Cardiac septum (tissue), 1 donor: ENCODE measurements at places on chromosomes 13 and 19. TPM values are rescaled to one million over a fixed set of nuclear protein-coding genes. Genes with fewer than 3 reads are reported as not detected.

MISP3 gene
- 7.9 TPM for total RNA-seq

ATXN8OS gene
- total RNA-seq: not detected

KLF5 gene
- 11.3 TPM for total RNA-seq

SYNGR4 gene
- not detected for total RNA-seq

ZNF417 gene
- total RNA-seq: 10.8 TPM

ZNF285 gene
- 3.0 TPM for total RNA-seq
